ENCODE measurements at places on chromosomes 12 and 14. TPM values are rescaled to one million over a fixed set of nuclear protein-coding genes. Genes with fewer than 3 reads are reported as not detected.

BMAL2 gene
- 42.4 TPM for total RNA-seq

C12orf50 gene
- not detected for total RNA-seq

PTGER2 gene
- total RNA-seq, result under 0.01 TPM

TAC3 gene
- 0.82 TPM for total RNA-seq

KRT73 gene
- not detected for total RNA-seq

AGAP2 gene
- total RNA-seq, result 25.7 TPM

KCNH3 gene
- total RNA-seq, result 3.7 TPM

UNC119B gene
- total RNA-seq, result 11.0 TPM

GLIPR1L1 gene
- under 0.01 TPM for total RNA-seq

LTB4R gene
- total RNA-seq, result 1.2 TPM

LMO3 gene
- 1,227 TPM for total RNA-seq

TMEM132C gene
- total RNA-seq, result 4.1 TPM

TEX22 gene
- total RNA-seq, result 0.41 TPM

KRT77 gene
- not detected for total RNA-seq

LRP1-AS gene
- total RNA-seq, result not detected

KRT78 gene
- total RNA-seq, result not detected

AMIGO2 gene
- 21.2 TPM for total RNA-seq

IL22 gene
- not detected for total RNA-seq

ADAMTS20 gene
- total RNA-seq, result 0.41 TPM

GYS2 gene
- total RNA-seq, result not detected

SLC2A14 gene
- total RNA-seq, result under 0.01 TPM

DPPA3 gene
- total RNA-seq, result not detected

SDSL gene
- 0.82 TPM for total RNA-seq

LTBR gene
- 2.4 TPM for total RNA-seq

FAIM2 gene
- 17.9 TPM for total RNA-seq

SSPN gene
- 4.1 TPM for total RNA-seq

OSGEP gene
- total RNA-seq, result 36.3 TPM

KRT80 gene
- total RNA-seq, result not detected

GPR135 gene
- total RNA-seq, result 5.3 TPM

HOXC4 gene
- not detected for total RNA-seq

GAS2L3 gene
- 66.0 TPM for total RNA-seq

OTOGL gene
- 0.41 TPM for total RNA-seq

TSHR gene
- total RNA-seq, result 0.41 TPM

OTUB2 gene
- 4.9 TPM for total RNA-seq

KERA gene
- 1.2 TPM for total RNA-seq

Data from frontal cortex (tissue), 4 donors.